ENCODE measurements at places on chromosomes 1 and 21.
A peak's percentile ranks its signal among the peaks of the same experiment; 100 is the strongest.

DNA sequence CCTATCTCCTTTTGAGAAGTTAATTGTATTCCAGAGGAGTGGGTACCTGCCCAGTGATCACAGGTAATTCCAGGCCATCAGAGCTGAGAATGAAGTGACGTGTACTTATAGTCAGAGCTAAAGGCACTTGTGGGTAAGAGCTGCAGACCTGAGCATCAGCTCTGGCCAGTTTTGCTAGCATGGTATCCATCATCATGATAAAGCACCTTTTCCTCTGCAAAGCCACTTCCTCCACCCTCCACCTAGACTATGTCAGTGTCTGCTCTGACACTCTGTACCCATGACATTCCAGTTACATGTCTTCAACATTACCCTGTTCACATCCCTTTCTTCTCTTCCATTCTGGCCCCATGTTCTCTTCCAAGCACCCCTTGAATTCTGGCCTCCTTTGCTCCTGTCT, 157.3 kb downstream of the GRIK3 start:
- no peak for DNase-seq

DNA sequence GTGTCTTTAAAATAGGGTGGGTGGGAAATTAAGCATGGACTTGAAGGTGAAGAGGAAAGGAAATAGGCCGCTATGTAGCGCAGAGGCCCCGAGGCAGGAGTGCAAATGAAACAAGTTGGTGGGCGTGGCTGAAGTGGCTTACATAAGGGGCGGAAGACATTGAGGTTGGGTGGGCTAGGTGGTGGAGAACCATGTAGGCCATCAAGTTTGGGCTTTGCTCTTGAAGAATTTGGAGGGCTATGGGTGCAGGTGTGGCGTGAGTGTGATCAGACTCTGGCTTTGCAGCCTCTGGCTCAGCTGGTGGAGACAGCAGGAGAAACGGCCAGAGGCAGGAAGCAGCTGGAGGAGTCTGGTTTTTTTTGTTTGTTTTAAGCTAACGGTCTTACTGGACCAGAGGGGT, 6.7 kb downstream of the SLFNL1 start:
- DNase-seq: no peak

DNA sequence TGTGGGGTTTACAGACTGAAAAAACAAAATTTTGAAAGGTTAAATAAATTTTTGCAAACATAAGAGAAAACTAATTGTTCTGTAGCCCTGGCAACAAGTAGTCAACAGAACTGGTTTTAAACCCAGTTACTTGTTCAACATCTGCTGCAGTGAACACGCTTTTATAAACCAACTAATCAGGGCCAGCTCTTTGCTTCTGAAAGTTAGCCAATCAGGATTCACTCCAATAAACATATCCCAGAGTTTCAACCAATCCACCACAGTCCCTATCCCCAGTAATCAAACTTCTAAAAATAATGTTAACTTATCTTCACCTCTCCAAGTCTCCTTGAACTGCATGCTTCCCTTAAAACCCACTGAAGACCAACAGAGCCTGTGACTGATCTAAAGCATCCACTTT, 306.6 kb downstream of the CTH start:
- DNase-seq: no peak

DNA sequence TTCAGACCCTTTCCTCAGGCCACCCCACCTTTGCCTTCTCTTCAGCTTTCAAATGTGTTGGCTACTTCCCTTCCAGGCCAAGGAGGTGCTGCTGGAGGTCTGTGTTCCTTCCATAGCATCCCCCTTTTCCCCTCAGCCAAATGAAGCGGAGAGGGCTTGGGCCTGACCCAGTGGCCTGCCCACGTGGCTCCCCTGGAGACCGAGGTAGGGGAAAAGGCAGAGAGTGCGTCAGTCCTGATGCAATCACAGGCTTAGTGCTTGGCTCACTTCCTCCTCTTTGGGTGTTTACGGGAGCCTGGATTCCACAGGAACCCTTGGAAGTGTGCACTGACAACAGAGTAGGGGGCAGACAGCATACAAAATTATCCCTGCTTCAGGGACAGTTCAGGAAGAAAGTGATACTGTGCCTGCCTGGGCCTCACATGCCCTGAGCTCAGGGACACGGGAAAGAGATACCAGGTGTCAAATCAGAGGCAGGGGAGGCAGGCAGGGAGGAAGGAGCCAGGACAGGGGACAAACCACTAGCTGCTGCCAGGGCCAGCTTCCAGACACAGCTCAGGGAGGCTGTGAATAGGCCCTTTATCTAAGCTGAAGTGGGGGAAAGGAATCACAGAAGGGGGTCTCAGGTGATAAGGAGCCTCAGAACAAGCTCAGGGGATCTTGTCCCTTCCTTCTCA, 16.6 kb upstream of the PTP4A2 start:
- no peak for DNase-seq

- DNase-seq: no peak
Measured at GRCh38 chr1:171828794-171829193, 12.5 kb upstream of the DNM3 start.

GRCh38 chr1:118290046-118290445, 105.0 kb upstream of the SPAG17 start:
- DNase-seq: no peak

DNA sequence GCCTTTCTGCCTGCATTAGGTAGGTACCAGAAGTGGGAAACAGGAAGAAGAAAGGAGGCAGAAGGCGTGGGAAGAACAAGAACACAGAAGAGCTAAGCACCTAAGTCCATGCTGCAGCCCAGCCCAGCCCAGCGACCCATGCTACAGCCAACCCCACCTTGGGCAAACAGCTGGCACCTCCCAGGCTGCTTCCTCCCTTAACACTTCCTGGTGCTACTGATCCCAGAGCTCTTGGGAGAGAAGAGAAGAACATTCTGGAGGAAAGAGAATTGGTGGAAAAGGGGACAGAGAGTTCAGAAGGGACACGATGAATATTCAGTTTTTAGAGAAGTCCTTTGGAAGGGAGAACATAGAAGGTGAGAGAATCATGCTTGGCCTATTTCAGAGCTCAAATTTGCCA, 28.5 kb downstream of the PLEKHA6 start:
- DNase-seq: no peak

DNA sequence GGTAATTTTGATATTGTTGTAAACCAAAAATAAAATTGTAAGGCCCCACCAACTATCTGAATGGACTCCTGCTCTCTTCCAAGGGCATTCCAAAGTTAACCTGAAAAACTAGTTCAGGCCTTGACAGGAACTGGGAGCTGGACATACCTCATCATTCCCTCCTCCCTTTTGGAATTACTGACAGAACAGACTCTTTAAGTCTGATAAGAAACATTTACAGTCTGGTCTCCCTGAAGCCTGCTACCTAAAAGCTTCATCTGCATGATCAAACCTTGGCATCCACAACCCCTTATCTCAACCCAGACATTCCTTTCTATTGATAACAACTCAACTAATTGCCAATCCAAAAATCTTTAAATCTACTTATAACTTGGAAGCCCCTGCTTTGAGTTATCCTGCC, 123.8 kb downstream of the TLR5 start:
- DNase-seq: no peak

DNA sequence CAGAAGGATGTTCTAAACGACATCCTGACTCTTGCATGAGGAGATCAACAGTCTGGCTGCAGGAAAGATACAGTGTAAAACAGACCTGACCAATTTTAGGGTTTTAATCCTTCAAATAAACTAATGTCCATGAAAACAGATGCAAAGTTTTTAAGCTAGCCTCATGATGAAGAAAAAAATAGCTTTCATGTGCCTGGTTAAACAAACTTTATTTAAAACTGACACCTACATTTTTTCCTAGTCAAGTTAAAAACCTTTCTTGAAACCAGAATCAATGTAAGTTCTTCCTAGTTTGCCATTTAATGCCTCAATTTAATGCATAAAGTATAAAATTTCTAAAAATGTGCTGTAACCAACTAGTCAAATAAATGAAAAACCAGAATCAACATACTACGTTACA, 2.9 kb downstream of the WDR26 start:
- DNase-seq: no peak

DNA sequence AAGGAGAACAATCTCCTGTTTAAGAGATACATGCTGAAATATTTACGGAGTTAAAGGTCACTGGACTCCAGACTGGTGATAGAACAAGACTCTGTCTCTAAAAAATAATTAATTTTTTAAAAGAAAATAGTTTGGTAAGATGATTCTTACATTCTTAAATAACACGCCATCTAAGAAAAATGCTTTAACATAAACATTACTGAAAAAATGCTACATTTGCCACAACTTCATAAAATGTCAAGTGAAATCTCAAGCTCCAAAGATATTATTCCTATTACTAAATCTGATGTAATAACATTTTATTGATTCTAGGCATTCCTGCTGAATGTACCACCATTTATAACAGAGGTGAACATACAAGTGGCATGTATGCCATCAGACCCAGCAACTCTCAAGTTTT, 4.1 kb downstream of the ANGPTL3 start:
- no peak for DNase-seq

- DNase-seq: no peak
Measured at GRCh38 chr1:225817611-225818061, 7.7 kb downstream of the EPHX1 start.

DNA sequence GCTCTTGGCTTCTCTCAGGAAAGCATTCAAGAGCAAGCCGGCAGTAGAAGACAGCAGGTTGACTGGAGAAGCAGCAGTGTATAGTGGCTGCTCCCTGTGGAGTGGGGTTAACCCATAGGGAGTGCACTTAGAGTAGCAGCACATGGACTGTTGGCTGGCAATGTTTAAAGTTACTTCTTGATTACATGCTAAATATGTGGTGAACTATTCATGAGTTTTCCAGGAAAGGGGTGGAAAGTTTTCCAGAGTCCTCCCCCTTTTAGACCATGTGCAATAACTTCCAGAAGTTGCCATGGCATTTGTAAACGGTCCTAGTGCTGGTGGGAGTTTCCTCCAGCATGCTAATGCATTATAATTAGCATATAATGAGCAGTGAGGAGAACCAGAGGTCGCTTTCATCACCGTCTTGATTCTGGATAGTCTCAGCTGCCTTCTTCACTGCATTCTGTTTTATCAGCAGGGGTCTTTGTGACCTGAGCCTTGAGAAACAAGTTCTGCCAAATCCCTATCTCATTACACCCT, 131.8 kb downstream of the CCDC185 start:
- DNase-seq: no peak

DNA sequence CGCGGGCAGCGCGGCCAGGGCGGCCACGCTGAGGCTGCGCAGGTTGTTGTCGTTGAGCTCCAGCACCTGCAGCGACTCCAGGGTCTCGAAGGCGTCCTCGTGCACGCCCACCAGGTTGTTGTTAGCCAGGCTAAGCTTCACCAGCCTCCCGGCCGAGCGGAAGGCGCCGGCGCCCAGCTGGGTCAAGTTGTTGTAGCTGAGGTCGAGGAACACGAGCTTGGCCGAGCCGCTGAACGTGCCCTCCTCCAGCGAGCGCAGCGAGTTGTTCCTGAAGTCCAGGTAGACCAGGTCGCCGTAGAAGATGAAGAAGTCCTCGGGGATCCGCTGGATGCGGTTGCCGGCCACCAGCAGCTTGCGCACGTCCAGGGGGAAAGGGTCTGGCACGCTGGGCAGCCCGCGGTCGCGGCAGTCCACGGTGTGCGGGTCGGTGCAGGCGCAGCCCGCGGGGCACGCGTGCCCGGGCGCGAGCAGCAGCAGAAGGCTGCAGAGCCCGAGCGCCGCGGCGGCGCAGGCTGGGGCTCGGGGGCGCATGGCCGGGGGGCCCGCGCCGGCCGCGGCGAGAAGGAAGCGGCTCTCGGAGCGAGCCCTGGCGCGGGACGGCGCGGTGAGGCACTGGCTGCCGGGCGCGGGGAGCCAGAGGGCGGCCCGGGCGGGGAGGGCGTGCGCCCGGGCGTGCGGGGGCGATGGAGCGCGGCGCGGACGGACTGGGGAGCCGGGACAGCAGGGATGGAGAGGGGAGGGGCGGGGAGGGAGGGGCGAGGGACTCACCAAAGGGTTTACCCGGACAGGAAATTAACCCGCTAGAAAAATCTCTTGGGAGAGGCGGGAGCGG, 524 bp downstream of the LRRC38 start:
- DNase-seq: no peak

- DNase-seq: no peak
Measured at GRCh38 chr1:60898413-60898812, 183.9 kb upstream of the NFIA start.

DNA sequence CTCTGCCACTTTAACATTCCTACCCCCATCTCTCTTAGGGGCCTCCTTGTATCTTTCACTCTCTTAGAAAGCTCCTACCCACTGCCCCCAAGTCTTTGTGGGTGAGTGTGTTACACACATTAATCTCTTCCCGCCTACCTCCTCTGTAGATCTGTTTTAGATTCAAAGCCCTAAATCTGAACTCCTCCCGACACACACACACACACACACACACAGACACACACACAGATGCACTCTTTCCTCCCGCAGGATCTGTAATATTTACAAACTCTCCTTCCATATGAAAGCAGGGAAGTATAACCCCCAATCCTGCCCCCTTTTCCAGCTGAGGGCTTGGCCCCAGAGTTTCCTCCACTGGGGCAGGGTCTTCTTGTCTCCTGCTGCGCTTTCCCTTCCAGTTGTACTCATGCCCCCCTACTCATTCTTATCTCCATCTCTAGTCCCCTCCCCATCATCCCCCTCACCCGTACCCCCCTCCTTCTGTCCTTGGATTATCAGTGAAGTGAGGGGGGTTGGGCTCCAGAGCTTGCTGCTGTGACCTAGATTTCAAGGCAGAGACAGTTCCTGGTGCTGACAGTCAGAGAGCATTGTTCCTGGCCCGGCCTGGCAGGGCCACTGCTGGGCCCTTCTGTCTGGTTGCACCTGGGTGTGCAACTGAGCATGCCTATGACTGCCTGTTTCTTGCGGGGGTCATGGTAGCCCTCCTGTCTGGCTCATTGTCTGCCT, 4.3 kb downstream of the PEA15 start:
- DNase-seq: no peak

- no peak for DNase-seq
Measured at GRCh38 chr1:12177999-12178441, 11.2 kb downstream of the TNFRSF1B start.

DNA sequence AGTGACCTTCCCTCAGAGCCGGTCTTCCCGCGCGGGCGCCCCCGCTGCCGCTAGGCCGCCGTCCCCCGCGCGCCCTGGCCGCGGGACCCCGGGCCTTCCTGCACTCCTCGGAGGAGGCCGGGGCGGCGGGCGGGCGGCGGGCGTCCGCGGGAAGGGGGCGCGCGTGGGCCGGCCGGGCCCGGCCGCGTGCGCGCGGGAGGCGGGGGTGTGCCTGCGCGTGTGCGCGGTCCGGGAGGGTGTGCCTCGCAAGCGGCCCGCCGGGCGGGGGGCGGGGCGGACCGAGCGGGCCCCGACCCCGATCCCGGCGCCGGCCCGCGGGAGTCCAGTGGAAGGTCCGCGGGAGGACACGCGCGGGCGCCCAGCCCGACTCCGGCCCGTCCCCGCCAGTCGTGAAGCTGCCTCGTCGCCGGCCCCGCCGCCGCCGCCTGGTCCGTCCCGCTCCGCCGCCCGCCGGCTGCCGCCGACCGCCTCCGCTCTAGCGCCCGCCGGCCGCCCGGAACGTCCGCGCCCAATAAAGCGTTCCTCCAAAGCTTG, 438 bp downstream of the MRPS6 start:
- DNase-seq: peak; percentile 55

- no peak for DNase-seq
Measured at GRCh38 chr1:39407510-39407895, 83.9 kb upstream of the BMP8A start.

DNA sequence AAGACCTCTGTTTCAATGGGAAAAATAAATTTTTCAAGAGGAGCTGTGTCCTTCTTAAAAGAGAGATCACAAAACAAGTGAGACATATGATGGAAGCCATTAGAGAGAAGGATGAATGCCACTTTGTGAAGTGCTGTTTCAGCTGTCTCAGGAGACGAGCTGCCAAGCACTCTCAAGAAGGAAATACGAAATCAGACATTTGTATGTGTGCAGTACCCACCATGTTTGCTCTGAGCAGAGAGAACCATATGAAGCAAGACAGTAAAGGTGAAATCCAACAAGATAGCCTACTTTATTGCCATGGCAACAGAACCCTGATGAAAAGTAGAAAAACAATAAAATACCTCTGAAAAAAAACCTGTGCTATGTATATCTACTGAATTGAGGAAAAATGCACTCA, 168.1 kb downstream of the AMY1C start:
- DNase-seq: no peak

Measured in germinal center (tissue), 1 donor.